Stimulated activated naive CD4-positive, alpha-beta T cell treated with Interleukin-2 at 50 U/mL for 16 hours (primary cell): ENCODE measurements at places on chromosomes 11 and 22.

GRCh38 chr11:113023228-113023627, 62.0 kb downstream of the NCAM1 start:
- no peak for DNase-seq

- no peak for DNase-seq
Observed at GRCh38 chr11:17423533-17424310, 35.3 kb upstream of the KCNJ11 start.

GRCh38 chr22:44915441-44915840, 94.4 kb downstream of the PHF21B start:
- no peak for DNase-seq

DNA sequence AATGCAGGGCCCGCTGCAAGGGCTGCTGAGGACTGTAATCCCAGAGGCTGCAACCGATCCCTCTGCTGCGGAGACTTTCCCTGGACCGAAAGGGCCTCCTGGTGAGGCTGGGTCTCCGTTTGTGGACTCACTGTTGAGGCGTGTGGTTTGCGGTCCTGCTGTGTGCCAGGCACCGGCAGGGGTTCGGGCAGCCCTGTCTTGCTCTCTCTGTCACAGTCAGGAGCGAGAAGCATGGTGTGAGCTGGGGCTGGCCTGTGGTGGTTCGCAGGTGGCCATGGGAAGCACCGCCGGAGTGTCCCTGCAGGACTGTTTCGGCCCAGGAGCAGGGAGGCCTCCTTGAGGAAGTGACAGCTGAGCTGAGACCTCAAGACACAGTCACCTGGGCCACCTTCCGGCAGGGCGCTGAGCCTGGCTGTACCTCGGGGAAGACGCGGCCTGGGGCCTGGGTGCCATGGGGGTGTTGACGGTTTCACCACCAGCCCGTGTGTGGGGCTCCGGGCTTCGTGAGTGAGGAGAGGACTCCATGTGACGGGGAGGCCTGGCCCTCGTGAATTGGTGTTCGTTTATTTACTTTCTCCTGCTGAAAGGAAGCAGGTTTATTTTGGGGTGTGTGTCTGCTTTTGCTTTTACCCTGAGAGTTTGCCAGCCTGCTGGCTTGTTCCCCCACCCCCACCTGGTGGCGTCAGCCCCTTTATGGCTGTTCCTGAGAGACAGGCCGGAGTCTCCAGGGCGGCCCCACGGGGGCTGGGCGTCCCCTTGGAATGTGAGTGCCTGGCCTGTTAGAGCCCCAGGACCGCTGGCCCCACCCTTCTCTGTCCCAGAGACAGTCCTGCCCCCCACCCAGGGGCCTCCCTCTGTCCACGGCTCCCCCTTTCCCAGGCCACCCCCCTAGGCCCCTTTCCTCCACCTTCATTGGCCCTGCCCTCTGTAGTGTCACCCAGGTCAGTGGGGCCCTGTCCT, 122.5 kb downstream of the KCNQ1OT1 start:
- DNase-seq = no peak

DNA sequence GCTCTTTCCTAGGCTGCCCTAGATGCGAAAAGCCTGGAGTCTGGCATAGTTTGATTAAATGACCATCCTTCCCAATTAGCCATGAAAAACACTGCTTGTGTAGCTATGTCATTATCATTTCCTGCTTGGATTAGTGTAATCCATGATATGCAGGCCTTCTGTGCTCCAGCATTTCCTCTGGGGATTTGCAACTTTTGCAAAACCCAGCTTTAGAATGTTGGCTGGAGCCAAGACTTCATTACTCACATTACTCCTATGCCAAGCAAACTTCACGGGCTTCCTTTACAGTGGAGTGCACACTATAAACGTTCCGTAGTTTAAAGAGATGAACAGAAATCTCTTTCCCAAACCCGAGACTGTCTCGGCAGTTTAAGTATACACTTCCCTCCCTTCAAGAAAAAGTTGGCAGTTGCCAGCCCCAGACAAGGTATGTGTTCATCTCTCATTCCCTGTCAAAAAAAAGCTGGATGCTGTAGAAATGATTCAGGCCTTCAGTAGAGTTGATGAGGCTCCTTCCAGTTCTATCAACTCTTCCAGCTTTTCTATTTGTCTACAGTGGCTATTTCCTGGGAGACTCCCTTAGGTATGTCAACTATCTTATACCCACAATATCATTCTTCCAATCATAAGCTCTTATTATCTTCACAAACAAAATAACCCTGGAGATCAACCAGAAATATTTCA, 180.0 kb downstream of the MAML2 start:
- no peak for DNase-seq
